AML-193 (cell line): ENCODE measurements at places on chromosomes 5 and 9.

DNA sequence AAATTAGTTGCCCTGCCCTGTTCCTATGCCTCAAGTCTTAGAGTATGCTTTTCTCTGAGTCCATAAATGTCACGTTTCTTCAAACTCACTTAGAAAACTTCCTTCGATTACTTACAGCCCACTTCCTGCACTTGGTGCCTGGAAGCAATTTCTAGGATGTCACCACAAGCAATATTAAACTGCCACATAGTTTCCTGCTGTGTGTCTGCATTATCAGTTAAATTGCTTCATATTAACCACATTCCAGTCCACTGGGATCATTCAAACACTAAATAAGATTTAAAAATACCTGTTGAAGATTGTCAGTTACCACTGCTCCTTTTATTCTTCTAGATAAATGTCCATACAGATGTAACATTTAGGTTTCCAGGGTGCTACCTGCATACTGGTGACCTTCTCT is 4.1 kb downstream of the DENND1A start:
- DNase-seq, result peak; percentile 65

DNA sequence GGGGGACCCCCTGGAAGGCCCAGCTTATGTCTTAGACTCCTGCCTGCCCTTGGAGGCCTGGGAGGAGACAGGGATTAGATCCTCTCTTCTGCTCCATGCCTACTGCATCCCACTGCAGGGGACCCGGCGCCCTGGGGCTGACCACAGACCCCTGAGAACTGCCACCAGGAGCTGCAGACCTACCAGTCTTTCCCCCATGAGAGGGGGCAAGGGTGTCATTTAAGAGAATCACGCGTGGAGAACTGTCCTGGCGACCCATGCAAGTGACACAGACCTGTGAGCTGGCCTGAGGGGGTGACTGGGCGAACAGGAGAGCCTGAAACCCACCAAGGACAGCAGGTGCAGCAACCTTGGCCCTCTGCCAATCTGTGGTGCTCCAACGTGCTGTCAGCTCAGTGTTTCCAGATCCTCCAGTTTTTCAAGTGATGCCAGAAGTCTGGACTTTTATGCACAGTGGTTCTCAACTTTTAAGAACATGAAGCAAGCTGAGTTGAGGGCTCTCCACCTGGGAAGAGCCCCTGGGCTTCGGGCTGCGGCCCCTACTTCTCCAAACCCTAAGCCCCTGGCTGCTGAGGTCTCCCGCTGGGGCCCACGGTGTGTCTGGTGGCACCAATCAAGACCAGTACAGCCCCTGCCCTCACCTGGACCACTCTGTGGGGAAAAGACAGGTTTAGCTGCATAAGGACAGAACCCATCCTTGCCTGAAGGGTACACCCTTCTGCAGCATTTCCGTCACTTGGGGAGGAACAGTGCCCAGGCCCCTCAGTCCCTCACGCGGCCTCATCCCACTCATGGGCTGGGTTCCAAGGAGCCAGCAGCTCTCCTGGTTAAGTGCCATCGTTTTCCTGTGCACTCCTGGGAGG is 18.2 kb downstream of the GFPT2 start:
- no peak for DNase-seq

- no peak for DNase-seq
These were observed 129.5 kb upstream of the FSTL4 start for GRCh38 chr5:133741818-133742355.

GRCh38 chr5:54608423-54609085 is 91.0 kb downstream of the SNX18 start:
- DNase-seq, result peak; percentile 75

DNA sequence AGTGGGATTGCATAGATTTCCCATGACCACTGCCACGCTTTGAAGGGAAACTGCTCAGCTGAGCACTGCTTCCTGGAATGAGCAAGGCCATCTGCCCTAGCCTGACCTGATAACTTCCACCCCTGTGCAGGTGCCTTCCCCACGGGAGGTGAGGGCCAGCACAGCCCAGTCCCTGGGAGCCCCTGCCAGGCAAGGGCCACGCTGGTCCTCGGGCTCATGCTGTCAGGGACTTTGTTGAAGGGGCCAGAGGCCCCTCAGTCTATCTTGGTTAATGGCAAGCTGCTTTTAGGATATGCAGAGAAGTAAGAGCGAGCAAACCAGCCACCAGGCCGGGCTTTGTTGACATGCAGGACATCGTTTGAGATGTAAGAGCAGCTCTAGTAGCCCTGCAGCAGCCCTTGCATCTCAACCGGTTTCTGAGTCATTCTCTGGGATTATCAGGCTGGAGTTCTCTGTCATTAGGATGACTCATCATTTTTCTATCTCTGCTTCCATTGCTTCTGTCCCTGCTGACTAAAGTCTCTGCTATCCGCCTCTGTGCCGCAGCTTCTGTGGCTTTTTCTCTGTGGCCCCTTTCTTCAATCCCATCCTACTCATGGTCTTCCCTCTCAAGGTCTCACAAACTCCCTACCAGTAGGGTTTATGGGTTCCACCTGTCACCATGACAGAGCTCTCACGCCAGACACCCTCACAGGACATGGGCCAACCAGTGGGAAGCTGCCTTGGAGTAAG is 30.6 kb upstream of the IQGAP2 start:
- DNase-seq, result peak; percentile 19

- DNase-seq, result no peak
These were observed 132.7 kb upstream of the MTAP start for GRCh38 chr9:21669701-21670100.

- no peak for DNase-seq
These were observed 12.4 kb downstream of the HNRNPAB start for GRCh38 chr5:178216779-178217178.

DNA sequence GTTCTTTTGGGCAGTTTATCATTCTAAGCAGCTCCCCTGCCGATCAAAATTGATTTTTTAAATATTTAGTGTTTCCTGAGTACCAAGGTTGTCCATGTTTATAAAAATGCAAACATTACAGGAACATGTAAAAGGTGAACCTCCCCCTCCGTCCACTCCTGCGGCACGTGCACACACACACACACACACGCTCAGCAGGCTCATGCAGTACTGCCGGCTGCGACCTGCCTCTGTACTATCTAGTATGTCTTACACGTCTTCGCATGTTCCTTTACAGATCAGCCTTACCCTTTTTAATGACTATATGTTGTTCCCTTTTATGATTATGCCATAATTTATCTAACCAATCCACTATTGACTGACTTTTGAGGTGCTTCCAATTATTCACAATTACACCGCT is 121.8 kb upstream of the LMX1B start:
- DNase-seq, result no peak

GRCh38 chr9:37730839-37731238 is 22.8 kb upstream of the TRMT10B start:
- DNase-seq, result no peak

- DNase-seq, result no peak
These were observed 24.4 kb downstream of the ARHGAP26 start for GRCh38 chr5:142794537-142794936.
